CD14-positive monocyte (primary cell): ENCODE measurements at places on chromosomes 6 and 20.
A peak's percentile ranks its signal among the peaks of the same experiment; 100 is the strongest.

- no peak for DNase-seq
Observed at GRCh38 chr20:41306061-41306727, 11.3 kb downstream of the ZHX3 start.

- DNase-seq: peak; percentile 82
Observed at GRCh38 chr6:134177753-134178160, 125.3 kb upstream of the SLC2A12 start.

GRCh38 chr6:41637194-41638001 is 870 bp upstream of the MDFI start:
- DNase-seq: no peak

- DNase-seq: no peak
Observed at GRCh38 chr6:42777126-42777822, 4.6 kb upstream of the BICRAL start.

GRCh38 chr6:170035901-170036304 is 255.0 kb downstream of the DLL1 start:
- DNase-seq: no peak

- DNase-seq: no peak
Observed at GRCh38 chr6:1335367-1336037, 23.6 kb downstream of the FOXQ1 start.

DNA sequence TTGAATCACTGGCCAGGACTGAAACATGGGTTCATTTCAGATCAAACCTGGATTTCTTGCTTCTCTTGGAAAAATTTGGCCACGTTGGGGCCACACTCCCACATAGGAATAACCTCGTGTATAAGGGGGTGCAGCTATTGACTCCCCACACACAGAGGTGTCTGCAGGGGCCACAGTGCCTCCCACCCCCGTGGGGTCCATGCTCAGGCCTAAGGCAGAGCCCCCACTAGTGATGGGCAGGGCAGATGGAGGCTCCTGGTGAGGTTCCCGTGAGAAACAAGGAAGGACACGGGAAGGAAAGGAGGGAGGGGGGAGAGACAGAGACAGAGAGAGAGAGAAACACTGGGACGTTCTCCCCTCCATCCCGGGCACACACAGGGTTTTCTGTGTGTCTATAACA is 230.5 kb downstream of the ERMARD start:
- no peak for DNase-seq

GRCh38 chr6:133609415-133610226 is 279.3 kb upstream of the TCF21 start:
- DNase-seq: no peak

DNA sequence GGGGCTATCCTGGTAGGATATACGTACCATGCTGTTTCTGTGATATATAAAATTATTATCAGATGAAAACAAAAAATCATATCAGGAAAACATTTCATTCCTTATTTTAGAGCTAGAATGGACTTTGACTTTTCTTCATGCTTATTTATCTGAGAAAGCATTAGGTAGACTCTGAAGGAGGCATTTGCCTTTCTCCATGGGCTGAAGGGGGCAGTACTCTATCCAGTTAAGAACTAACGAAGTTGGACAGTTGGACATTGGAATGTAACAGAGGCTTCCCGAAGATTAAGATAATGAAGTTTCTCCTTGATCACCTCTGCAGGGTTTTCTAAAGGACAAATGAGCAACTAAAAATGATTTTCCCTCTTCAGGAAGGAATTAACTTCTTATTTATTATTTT is 233.9 kb downstream of the SAMD5 start:
- DNase-seq: no peak

DNA sequence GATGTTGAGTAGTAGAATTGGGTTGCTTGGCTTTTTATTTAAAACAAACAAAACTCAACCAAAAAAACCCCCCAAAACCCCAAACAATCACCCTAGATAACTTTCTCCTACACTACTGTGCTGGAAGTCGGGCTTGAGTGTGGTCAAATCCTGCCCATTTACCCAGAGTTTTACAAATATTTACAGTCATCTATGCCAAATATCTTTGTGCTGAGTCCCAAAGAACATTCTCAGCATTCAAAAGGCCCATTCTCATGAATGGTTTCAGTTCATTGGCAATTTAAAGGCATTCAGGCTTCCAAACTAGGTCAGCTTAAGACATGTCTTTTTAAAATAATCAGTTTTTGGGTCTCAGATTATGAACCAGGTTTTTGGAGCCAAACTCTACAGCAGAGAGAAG is 1.8 kb downstream of the RNF144B start:
- DNase-seq: no peak
